ENCODE measurements at places on chromosomes 16 and 17. TPM values are rescaled to one million over a fixed set of nuclear protein-coding genes. Genes with fewer than 3 reads are reported as not detected.

The SPATA22 gene
- total RNA-seq, result not detected

The TMEM94 gene
- total RNA-seq, result 69.2 TPM

The ADAD2 gene
- not detected for total RNA-seq

The CLEC10A gene
- not detected for total RNA-seq

The SHISA9 gene
- not detected for total RNA-seq

DNA sequence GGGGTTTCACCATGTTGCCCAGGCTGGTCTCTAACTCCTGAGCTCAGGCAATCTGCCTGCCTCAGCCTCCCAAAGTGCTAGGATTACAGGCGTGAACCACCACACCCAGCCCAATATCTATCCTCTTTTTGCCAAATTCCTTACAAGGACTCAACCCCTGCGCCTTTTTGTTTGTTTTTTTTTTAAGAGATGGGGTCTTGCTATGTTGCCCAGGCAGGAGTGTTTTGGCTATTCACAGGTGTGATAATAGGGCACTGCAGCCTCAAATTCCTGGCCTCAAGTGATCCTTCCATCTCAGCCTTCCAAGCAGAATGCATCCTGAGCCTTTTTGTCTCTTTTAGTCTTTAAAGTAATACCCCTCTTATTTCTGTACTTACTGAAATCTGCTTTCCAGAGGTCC, 17.0 kb downstream of the SP2 start:
- no peaks in the 10 kb centered on the region for H3K27me3 ChIP-seq
- H3K4me3 ChIP-seq, result no peak overlapping the region
- peaks cover 4% of the 10 kb centered on the region for H3K4me1 ChIP-seq
- H3K36me3 ChIP-seq, result no peaks in the 10 kb centered on the region

DNA sequence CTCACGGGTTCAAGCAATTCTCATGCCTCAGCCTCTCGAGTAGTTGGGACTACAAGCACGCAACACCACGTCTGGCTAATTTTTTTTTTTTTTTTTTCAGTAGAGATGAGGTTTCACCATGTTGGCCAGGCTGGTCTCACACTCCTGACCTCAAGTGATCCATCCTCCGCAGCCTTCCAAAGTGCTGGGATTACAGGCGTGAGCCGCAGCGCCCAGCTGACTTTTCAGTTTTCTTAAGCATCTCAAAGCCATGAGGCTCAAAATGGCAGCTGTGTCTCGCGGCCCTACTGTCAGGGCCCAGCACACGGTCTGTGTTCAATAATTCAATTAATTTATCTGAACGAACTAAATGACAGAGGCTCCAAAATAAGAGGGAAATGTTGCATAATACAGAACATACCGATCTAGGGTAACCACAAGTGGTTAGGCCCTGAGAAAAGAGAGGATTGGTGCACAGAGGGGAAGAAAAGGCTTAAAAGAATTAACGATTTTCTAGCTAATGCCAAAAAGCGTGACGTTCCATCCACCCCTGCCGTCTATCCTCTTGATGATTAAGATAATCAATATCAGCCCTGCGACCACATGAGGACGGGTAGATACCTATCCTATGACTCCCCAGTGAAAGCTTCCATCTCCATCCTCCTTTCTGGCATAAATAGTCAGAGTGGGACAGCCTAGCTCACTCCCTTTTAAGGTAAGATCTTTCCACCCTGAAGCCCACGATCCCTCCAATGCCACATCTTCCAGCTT, 136.9 kb downstream of the SLC39A11 start:
- H3K4me3 ChIP-seq, result no peak overlapping the region
- no peak overlapping the region for H3K27ac ChIP-seq
- H3K4me1 ChIP-seq, result no peaks in the 10 kb centered on the region
- H3K27me3 ChIP-seq, result no peaks in the 10 kb centered on the region
- no peak for DNase-seq
- H3K36me3 ChIP-seq, result no peaks in the 10 kb centered on the region

DNA sequence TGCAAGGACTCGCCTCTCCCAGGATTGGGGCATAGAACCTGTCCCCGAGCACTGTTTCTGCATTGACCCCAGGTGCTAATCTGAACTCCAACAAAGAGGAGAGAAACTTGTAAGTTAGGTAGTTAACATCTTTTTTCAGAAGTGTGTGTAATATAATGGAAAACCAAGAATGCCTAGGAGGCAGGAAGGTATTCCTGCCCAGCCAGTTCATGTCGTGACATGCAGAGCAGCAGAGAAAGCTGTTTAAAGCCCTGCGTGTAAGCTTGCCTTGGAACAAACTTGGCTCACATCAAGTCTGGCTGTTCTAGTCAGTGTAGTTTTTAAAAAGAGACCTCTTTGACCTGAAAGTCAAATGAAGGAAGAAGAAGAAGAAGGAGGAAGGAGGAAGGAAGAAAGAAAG, 2.1 kb upstream of the GNA13 start:
- no peaks in the 10 kb centered on the region for H3K27me3 ChIP-seq
- H3K4me1 ChIP-seq, result peaks cover 11% of the 10 kb centered on the region
- DNase-seq, result no peak
- H3K4me3 ChIP-seq, result no peak overlapping the region
- H3K36me3 ChIP-seq, result no peaks in the 10 kb centered on the region
- H3K27ac ChIP-seq, result no peak overlapping the region

DNA sequence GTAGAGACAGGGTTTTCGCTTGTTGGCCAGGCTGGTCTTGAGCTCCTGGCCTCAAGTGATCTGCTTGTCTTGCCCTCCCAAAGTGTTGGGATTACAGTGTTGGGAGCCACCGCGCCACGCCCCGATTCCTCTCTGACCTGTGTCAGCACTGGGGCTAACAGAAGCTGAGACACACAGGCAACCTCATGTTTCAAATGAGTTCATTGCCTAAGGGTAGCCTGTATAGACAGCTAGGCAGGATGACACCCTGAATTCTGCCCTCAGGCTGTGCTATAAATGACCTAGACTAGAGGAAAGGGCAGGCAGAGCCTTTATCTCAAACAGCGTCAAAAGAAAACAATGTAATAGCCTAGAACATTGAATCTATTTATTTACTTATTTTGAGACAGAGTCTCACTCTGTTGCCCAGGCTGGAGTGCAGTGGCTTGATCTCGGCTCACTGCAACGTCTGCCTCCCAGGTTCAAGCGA, 2.3 kb upstream of the CDK3 start:
- H3K4me1 ChIP-seq, result peaks cover 3% of the 10 kb centered on the region

GRCh38 chr16:54336631-54337204, 50.1 kb upstream of the IRX3 start:
- no peak overlapping the region for H3K27ac ChIP-seq
- H3K36me3 ChIP-seq, result no peaks in the 10 kb centered on the region
- H3K4me3 ChIP-seq, result no peak overlapping the region

- H3K4me3 ChIP-seq, result no peak overlapping the region
- H3K27ac ChIP-seq, result no peak overlapping the region
- peaks cover 12% of the 10 kb centered on the region for H3K4me1 ChIP-seq
- no peak for DNase-seq
These were observed 31.2 kb upstream of the MSI2 start for GRCh38 chr17:57225127-57225526.

GRCh38 chr16:87202346-87202745, 114.8 kb downstream of the C16orf95 start:
- no peak for DNase-seq
- no peaks in the 10 kb centered on the region for H3K36me3 ChIP-seq
- H3K4me1 ChIP-seq, result no peaks in the 10 kb centered on the region
- no peak overlapping the region for H3K4me3 ChIP-seq
- H3K27ac ChIP-seq, result no peak overlapping the region
- H3K27me3 ChIP-seq, result no peaks in the 10 kb centered on the region

DNA sequence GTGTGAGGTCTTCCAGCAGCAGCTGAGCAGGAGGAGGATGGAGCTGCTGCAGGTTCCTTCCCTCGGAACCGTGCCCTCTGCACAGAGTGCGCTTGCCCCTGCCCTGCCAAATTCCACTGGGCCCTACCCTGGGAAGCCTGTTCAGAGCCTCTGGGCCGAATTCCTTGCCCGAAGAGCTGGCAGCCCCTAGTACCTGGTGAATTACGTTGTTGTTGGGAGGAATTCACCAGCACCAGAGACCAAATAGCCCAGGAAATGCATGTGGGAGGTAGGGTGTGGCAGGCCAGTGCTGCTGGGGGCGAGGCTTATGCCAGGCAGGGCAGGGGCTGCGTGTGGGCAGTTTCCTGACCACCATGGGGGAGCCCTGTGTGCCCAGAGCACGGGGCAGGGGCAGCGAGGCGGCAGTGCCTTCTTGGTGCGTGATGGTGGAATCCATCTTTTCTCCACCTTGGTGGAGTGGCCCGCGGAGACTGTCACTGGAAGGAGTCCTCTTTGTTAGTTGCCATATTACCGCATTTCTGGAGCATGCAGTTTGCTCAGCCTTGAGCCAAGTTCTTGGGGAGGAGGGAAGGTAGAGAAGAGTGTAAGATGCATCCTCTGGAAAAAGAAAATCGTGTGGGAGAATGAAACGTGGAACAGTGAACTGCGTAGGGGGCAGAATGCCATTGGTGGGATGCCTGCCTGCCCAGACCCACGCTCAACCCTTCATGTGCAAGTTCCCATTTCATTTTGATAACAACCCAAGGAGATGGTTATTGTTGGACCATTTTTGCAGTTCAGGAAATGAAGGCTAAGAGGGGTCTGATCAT, 2.3 kb downstream of the MRC2 start:
- no peaks in the 10 kb centered on the region for H3K27me3 ChIP-seq
- H3K4me1 ChIP-seq, result peaks cover 6% of the 10 kb centered on the region
- H3K27ac ChIP-seq, result no peak overlapping the region

DNA sequence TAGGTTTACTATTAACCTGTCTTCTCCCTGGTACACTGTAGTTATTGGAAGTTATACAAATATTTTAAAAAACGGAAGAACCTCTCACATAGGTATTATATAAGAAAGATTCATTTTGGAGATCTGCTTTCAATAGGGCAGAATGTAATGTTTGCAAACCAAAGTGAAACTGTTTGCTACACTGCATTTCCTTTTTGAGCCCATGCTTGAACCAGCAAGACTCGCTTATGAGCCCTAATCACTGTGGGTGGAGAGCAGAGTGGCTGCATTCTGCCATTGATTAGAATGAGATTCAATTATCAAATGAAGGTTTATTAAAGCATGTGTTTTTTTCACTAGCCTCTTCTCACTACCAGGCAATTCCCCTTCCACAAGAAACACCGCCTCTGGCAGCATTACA, 589.7 kb downstream of the CDH11 start:
- H3K27ac ChIP-seq, result no peak overlapping the region
- no peak for DNase-seq
- H3K27me3 ChIP-seq, result no peaks in the 10 kb centered on the region
- no peaks in the 10 kb centered on the region for H3K36me3 ChIP-seq
- no peaks in the 10 kb centered on the region for H3K4me1 ChIP-seq

All from endothelial cell of umbilical vein (primary cell).